ENCODE measurements at places on chromosomes 4 and X. TPM values are rescaled to one million over a fixed set of nuclear protein-coding genes. Genes with fewer than 3 reads are reported as not detected.

The PAGE2B gene
- not detected for polyA plus RNA-seq

The FGFBP2 gene
- 2.5 TPM for polyA plus RNA-seq

The ATP2B3 gene
- not detected for polyA plus RNA-seq

The FHDC1 gene
- polyA plus RNA-seq: 4.2 TPM

The IL15 gene
- polyA plus RNA-seq: 13.2 TPM

The UBQLN2 gene
- 12.4 TPM for polyA plus RNA-seq

The S100G gene
- not detected for polyA plus RNA-seq

The AKAP14 gene
- not detected for polyA plus RNA-seq

The NHSL2 gene
- under 0.01 TPM for polyA plus RNA-seq

The USP17L19 gene
- not detected for polyA plus RNA-seq

The CT45A10 gene
- not detected for polyA plus RNA-seq

The SLC34A2 gene
- 0.60 TPM for polyA plus RNA-seq

The GYG2 gene
- 5.4 TPM for polyA plus RNA-seq

The TMEM150C gene
- 1.2 TPM for polyA plus RNA-seq

The CLDN34 gene
- polyA plus RNA-seq: not detected

The TRIML1 gene
- polyA plus RNA-seq: not detected

The CENPVL1 gene
- polyA plus RNA-seq: not detected

The PABPC1L2A gene
- polyA plus RNA-seq: not detected

The USP26 gene
- polyA plus RNA-seq: not detected

The TMSB15A gene
- polyA plus RNA-seq: 3.6 TPM

The LAP3 gene
- polyA plus RNA-seq: 126 TPM

The PABPC4L gene
- polyA plus RNA-seq: not detected

The VCX3B gene
- polyA plus RNA-seq: not detected
